Suprapubic skin (tissue), 4 donors: ENCODE measurements at places on chromosomes 1 and 21. TPM values are rescaled to one million over a fixed set of nuclear protein-coding genes. Genes with fewer than 3 reads are reported as not detected.
A peak's percentile ranks its signal among the peaks of the same experiment; 100 is the strongest.

- no peak for DNase-seq
Measured at GRCh38 chr1:172394141-172394751, 26.2 kb upstream of the C1orf105 start.

GRCh38 chr1:43044572-43045361, 86.1 kb upstream of the SLC2A1 start:
- no peak for DNase-seq

- DNase-seq: no peak
Measured at GRCh38 chr1:238099871-238100270, 209.1 kb upstream of the ZP4 start.

DNA sequence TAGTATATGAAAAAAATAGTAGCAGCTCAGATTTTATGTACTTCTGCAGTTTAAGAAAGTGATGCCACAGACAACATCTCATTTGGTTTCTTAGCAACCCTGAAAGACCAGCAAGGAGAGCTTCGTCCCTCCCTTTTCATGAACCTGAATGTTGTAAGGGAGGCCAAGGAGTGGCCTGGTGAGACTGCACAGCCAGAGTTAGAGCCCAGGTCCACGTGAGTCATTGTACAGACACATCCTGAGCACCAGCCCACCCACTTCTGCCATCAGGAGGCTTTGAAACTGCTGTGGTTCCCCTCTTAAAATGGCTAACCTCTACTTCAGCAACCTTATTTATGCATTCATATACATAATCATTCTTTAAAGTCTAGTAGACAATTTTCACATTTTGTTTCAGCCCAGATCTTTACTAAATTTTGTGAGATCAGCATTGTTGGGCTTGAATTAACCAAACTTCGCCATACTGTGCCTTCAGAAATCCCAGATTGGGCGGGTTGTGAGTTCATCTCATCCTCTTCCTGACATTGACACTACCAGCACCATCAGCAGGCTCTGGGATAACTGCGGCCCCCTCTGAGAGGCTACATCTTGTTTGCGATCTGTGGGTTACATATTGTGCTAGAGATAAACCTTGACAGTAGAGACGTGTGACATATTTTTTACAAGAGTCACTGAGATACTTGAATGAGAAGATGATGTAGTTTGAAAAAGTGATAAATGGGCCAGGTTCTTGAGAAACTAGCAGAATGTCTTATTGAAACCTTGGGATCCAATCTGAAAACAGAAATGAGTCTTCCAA, 106.7 kb downstream of the CAMTA1 start:
- DNase-seq: no peak

GRCh38 chr1:234505769-234506102, 26.8 kb upstream of the TARBP1 start:
- DNase-seq: no peak

- DNase-seq: no peak
Measured at GRCh38 chr1:80827666-80828065, 973.1 kb upstream of the ADGRL2 start.

DNA sequence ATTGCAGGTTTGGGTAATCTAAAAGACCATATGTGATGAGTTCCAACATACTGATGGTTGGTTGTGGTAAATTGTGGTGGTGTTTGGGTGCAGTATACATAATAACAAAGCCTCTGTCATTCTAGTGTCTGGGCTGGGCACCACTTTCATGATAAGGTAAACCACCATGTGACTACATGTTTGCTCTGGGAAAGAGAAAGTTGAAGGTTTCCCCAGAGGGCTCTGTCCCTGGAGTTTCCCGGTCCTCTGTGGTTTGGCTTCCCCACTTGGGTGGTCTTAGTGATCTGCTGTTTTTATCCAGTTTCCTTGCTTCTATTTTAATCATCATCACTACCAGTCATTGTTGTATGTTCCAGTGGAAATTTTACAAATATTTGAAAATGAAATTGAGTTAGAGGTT, 55.9 kb upstream of the TSPAN2 start:
- DNase-seq: no peak

GRCh38 chr1:206580438-206581113, 31.7 kb downstream of the EIF2D start:
- DNase-seq: no peak

DNA sequence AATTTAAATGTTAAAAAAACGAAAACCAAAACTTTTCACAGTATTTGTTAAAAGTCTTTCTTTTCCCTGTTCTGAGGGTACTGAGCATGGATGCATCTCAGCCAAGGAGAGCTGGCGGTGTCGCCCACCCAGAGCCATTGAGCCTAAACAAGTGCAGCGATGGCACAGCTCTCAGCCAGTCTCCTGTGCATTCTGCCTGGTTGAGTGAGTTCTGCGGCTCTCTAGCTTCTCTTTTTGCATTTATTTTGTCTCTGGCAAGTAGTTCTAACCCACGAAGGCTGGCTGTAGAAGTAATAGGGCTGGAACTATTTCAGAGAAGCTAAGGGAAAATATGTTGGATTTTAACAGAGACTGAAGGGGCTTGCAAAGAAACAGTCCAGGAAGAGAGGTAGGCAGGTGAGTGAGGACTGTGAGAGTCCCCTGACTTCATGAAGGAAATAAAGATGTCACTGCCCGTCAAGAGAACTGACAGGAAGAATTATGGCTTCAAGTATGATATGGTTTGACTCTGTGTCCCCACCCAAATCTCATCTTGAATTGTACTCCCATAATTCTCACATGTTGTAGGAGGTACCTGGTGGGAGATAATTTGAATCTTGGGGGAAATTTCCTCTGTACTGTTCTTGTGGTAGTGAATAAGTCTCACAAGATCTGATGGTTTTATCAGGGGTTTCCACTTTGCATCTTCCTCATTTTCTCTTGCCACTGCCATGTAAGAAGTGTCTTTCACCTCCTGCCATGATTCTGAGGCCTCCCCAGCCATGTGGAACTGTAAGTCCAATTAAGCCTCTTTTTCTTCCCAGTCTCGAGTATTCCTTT, 35.7 kb upstream of the LIN9 start:
- DNase-seq: no peak

- DNase-seq: no peak
Measured at GRCh38 chr1:240508201-240508600, 103.8 kb downstream of the GREM2 start.

- no peak for DNase-seq
Measured at GRCh38 chr1:201038186-201038876, 14.8 kb upstream of the KIF21B start.

DNA sequence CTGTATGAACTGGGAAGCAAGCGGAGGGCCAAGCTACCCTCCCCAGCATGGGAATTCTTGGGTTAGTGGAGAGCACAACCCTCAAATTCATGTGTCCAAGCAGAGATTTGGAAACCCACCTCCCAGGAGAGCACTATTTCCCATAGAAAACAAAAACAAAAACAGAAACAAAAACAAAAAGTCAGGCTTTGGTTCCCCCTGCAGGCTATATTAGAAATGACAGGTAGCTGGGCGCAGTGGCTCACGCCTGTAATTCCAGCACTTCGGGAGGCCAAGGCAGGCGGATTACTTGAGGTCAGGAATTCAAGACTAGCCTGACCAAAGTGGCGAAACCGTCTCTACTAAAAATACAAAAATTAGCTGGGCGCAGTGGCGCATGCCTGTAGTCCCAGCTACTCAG, 10.8 kb downstream of the MINDY1 start:
- peak; percentile 77 for DNase-seq

DNA sequence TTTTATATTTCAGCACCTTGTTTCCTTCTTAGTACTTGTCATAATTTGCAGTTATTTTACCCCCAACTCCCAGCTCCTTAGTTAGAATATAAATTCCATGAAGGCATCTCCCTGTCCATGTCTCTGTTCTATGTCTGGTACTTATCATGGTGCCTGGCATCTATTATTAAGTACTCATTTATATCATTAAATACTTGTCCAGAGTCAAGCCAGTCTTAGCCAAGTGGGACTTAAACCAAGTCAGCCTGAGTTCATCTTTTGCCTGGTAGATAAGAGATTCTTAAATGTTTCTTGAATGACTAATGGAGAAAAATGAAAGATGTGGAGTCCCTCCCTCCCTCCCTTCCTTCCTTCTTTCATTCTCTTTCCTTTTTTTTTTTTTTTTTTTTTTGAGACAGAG, 9.4 kb downstream of the SLC25A44 start:
- no peak for DNase-seq

GRCh38 chr1:38015978-38016725, 3.6 kb downstream of the UTP11 start:
- DNase-seq: no peak

DNA sequence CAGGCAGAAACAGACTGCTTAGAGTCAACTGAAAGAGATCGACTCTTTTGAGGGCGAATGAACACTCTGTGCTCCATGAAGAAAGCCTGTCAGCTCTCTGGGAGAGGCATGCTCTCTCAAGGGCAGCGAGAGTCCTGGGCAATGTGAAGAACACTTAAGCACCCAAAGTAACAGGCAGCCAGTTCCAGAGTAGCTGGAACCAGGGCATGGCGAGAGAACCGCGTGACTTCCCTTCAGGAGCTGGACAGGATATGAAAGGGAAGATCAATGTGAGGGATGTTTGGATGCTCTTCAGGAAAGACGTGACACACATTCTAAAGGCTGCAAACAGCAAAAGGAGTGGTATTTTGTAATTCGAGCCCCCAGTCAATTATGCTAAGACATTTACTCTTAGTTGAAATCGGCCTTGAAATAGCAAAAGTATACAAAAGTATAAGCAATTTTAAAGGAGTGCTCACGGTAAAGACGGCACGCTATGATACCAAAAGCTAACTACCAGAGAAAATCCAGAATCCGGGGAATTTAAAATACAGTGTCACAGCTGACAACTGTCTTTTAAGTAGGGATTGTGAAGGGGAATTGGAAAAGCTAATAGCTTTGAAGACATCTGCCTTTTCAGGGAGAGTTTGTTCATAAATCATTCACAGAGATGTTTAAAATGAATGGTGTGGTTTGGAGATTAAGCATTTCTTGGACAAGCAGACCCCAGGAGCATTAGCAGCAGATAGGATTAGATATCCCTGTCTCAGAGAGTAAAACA, 20.8 kb downstream of the ADAMTS5 start:
- DNase-seq: no peak

Gene RAB7B
- 21.6 TPM for total RNA-seq

Gene IL23R
- total RNA-seq: not detected

Gene UTS2
- total RNA-seq: not detected

Gene C1orf115
- total RNA-seq: 10.0 TPM

Gene GRIK3
- 0.26 TPM for total RNA-seq

Gene CLCA2
- 105 TPM for total RNA-seq

Gene OR2G6
- 0.10 TPM for total RNA-seq

Gene ADORA3
- total RNA-seq: 2.0 TPM

Gene FOXO6
- 1.8 TPM for total RNA-seq
